Stimulated activated effector memory CD8-positive, alpha-beta T cell treated with anti-CD3 and anti-CD28 coated beads, Interleukin-12 subunit alpha, Interleukin-12 subunit beta, amount 100 ng/mL, for 72 hours (primary cell): ENCODE measurements at places on chromosomes 4 and X.

- DNase-seq, result no peak
These were observed 108.0 kb upstream of the PCDH18 start for GRCh38 chr4:137640156-137640837.

- DNase-seq, result no peak
These were observed 40.4 kb upstream of the PAPSS1 start for GRCh38 chr4:107760281-107760947.

DNA sequence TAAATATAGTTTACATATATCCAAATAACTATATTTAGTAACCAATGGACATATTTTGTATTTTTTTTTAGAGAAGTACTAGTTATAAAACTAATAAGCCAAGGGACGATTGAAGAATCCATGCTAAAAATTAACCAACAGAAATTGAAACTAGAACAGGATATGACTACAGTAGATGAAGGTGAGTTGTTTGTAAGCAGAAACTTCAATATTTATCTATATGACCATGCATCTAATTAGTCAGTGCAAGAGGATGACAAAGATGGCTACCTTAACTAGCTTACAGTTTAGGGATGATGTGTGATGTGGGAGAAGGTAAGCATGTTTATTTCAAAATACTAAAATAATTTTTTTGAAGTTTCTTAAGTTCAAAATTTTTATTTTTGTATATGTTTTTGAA is 57.7 kb downstream of the HPGDS start:
- no peak for DNase-seq

- DNase-seq, result peak; percentile 7
These were observed 96.5 kb upstream of the MAOA start for GRCh38 chrX:43559644-43560043.

DNA sequence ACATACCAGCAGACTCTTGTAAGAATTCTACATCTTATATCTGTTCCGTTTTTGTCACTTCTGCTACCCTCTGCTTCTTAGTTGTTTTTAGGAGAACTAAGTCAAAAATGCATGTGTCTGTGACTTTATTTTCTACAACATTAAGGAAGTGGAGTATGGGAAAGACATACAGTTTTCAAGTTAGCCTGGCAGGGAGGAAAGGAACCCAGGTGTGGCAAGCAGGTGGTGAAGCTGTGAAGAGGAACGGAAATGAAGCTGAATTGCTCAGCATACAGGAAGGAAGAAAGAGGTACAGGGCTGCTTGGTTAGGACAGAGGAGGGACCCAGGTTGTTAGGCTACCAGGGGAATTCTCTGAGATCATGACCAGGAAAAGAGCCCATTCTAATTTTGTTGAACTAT is 9.4 kb downstream of the GPRIN3 start:
- no peak for DNase-seq

GRCh38 chr4:81282131-81282530 is 67.1 kb upstream of the PRKG2 start:
- no peak for DNase-seq

- no peak for DNase-seq
These were observed 104.6 kb downstream of the TNIP2 start for GRCh38 chr4:2651546-2651945.

DNA sequence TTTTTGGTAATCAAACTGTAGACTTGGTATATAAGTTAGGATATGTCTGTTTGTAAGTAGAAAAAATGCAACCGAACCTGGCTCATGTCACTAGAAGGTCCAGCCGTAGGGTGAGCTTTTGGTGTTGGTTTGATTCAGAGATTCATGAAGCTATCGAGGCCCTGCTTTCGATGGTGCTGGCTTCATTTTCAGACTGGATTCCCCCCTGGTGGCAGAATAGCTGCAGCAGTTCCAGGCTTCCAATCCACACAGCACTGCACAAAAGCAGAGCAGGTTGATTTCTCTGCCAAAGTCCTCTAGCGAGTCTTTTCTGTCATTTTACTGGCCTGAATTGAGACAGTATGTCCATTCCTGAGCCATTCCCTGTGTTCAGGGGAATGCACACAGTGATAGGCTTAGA is 33.1 kb downstream of the PDK3 start:
- no peak for DNase-seq

GRCh38 chr4:57309658-57310057 is 199.5 kb upstream of the IGFBP7 start:
- no peak for DNase-seq

DNA sequence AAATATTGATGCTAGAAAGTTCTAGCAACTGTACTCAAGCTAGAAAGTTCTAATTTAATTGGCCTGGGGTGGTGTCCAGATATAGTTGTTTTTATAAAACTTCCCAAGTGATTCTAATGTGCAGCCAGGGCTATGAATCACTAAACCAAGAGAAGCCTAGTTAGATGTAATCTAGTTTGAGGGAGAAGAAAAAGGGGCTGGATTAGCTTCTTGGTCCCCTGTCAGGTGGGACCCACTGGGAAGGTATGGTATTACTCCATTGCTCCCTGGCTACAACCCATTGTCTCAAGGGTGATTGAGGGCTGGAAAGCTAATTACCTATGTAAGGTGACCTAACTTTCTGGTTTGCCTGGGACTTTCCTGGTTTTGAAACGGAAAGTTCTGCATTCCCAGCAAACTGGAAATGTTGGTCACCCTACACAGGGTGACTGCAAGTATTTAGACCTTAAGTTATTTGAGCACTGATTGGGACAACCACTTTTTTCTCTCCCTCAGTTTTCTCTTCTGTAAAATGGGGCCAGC is 23.9 kb upstream of the MSN start:
- DNase-seq, result no peak

DNA sequence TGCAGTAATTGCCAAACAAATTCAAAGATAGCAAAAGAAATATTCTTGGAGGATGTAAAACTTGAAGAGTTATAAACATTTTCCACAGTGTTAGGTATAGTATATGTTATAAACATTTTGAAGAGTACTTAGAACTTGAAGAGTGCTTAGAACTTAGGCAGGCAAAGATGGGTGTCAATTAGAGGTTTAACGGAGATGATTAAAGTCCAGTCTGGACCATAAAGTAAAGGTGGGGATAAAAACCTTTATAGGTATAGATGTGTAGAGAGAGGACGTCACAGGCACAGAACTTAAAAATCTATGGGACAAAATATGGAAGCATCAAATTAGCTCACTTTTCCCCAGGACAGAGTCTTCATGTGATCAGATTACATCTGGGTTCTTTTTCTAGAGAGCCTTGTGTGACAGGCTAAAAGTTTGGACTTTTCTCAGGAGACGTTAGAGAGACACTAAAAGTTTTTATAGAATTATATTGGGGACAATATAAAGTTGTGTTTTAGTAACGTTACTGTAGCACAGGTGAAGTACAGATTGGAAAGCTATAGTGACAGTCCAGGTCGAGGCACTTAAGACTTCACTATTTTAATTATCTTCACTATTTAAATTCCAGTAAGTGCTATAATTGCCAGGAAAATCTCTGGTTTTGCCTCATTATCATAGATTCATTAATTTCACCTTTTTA is 13.3 kb upstream of the MAD2L1 start:
- no peak for DNase-seq

GRCh38 chr4:14348506-14348905 is 653.8 kb upstream of the CPEB2 start:
- DNase-seq, result no peak

GRCh38 chrX:119942831-119943184 is 743 bp downstream of the NKAP start:
- DNase-seq, result no peak

GRCh38 chr4:60718874-60719273 is 481.3 kb upstream of the ADGRL3 start:
- no peak for DNase-seq

DNA sequence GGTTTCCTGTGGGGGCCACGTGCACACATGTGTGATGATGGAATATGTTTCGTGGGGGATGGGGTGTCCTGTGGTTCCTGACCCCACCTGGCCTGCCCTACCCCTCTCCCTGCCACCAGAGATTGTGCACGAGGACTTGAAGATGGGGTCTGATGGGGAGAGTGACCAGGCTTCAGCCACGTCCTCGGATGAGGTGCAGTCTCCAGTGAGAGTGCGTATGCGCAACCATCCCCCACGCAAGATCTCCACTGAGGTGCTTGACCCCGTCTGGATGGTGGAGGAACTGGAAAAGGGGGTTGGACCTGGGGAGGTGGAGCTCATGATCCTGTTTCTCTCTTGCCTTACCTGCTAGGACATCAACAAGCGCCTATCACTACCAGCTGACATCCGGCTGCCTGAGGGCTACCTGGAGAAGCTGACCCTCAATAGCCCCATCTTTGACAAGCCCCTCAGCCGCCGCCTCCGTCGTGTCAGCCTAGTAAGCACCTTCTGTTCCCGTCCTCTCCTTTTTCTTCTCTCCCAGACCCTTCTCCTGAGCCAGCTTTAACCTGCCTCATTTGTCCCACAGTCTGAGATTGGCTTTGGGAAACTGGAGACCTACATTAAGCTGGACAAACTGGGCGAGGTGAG is 5.9 kb downstream of the CDK16 start:
- no peak for DNase-seq

GRCh38 chr4:40114206-40114605 is 57.6 kb downstream of the N4BP2 start:
- DNase-seq, result no peak

DNA sequence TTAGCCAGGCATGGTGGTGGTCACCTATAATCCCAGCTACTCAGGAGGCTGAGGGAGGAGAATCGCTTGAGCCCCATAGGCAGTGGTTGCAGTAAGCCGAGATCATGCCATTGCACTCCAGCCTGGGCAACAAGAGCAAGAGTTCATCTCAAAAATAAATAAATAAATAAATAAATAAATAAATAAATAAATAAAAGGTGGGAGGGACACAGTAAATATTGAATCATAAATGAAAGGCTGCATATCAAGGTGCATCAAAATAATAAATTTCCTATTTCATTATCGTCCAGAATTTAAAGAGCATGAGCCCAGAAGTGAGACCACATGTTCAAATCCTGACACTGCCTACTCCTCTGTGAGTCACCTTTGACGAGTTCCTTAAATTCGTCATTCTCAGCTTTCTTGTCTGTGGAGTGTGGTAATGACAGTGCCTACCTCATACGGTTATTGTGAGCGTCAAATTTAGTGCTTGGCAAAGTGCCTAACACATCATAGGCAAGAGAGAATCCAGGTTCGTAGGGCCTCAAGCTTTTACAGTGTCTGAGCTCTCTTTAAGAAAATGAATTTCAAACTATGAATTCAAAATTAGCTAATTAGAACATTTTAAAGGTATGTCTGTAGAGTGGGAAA is 49.9 kb downstream of the IL15 start:
- DNase-seq, result no peak

DNA sequence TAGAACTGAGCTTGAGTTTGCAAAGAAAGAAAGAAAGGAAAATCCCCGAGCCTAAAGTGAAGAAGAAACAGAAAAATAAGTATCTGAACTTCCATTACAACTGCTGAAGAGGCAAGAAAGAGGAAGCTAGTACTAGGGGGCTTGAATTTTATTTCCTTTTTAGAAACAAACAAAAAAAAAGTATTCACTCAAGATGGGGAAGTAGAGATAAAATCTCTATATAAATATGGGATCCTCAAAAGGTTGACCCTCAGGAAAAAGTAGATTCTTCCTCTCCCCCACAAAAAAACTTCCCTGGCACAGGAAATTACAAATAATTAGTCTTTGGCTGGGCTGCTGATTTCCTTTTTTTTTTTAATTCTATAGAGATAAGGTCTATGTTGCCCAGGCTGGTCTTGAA is 16.0 kb downstream of the LRBA start:
- DNase-seq, result no peak

DNA sequence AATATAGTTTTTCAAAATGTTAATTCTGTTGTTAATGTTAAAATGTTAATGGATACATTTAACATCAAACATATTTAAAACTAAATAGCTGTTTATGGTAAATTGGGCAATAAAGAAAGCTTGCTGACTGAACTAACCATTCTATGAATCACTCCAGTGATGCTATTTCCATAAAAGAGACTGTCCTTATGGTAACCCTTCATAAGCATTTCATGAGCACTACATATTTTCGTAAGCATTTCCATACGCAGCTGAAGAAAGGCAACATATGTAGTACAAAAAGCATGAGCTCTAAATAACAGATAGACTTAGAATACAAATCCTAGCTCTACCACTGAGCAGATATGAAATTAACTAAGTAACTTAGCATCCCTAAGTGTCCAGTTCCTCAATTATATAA is 188.9 kb downstream of the COL25A1 start:
- no peak for DNase-seq

- DNase-seq, result no peak
These were observed 64.9 kb downstream of the PRSS12 start for GRCh38 chr4:118287711-118288451.

DNA sequence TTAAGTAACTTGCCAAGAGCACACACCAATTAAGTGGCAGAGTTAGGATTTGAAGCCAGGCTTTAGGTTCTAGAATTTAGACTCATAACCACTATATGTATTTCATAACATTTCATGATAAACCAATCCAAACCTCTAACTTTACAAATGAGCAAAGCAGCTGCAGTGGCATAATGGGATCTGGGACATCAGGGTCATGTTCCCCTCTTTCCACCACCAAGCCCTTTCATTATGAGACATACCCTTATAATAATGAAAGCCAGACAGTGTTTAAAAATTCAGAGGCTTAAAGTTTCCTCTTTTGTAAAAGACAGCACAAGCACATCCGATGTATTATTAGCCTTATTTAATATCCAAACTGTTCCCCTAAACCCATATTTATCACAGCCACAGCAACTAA is 28.3 kb upstream of the AMELX start:
- no peak for DNase-seq

GRCh38 chrX:82813671-82814078 is 694.4 kb upstream of the POU3F4 start:
- DNase-seq, result no peak

DNA sequence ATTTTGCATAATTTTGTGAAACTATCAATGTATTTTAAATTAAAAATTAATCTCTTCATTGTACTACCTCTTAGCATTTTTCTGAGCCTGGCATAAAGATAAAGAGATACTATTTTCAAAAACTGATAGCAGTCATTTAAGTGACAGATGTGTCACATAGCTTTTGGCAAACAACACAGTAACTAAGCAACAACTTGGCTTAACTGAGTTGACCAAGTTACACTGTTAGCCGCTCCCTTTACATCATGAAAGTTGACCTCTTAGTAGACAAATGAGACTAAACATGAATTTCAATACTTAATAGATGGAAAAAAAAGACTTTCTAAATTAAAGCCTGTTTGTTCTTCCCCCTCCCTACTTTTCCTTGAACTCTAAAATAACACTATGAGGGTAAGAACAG is 62.0 kb downstream of the ATP8A1 start:
- no peak for DNase-seq

DNA sequence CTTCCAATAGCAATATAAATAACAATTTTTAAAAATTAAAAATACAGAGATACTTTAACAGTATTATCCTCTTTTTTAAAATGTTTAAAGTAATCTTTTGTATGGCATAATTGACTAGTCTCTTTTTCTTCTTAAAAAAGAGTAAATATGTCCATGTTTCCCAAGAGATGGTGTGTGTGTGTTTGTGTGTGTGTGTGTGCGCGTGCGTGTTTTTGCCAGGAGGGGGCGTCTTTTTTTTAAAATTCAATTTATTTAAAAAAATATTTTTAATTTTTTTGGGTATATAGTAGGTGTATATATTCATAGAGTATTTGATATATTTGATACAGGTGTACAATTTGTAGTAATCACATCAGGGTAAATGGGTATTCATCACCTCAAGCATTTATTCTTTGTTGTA is 1073.7 kb downstream of the PCDH7 start:
- DNase-seq, result no peak

GRCh38 chr4:42904986-42905385 is 12.5 kb downstream of the GRXCR1 start:
- DNase-seq, result no peak

GRCh38 chr4:143443728-143444127 is 69.8 kb upstream of the SMARCA5 start:
- DNase-seq, result no peak

GRCh38 chr4:158667651-158668198 is 4.0 kb downstream of the C4orf46 start:
- DNase-seq, result no peak

- DNase-seq, result no peak
These were observed 19.3 kb upstream of the CPE start for GRCh38 chr4:165359506-165359905.
